Stimulated activated CD4-positive, alpha-beta T cell treated with anti-CD3 and anti-CD28 coated beads, Interleukin-1b, Interleukin-23, amount 100 ng/mL, for 1 hour (primary cell): ENCODE measurements at places on chromosomes 2 and 18.

GRCh38 chr2:226427538-226428307 is 371.9 kb downstream of the IRS1 start:
- DNase-seq: no peak

- DNase-seq: no peak
Observed at GRCh38 chr2:143442193-143442592, 313.0 kb downstream of the ARHGAP15 start.

DNA sequence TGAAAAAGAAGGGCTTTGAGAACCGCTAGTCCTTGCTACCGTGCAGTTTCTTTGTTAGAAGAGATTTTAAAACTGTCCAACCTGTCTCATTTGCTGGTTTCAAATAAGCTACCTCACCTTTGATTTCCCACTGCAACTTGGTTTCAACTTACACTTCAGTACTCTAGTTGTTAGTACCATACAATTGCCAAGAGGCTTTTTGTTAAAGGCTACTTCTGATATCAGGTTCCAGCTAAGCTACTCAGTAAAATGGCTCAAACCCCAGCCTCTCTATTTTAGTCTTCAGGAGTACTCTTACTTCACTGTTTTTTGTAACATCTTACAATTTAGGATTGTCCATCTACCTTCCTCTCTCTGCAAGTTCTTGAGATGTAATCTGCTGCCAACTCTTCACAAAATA is 91.6 kb downstream of the INO80D start:
- DNase-seq: no peak

DNA sequence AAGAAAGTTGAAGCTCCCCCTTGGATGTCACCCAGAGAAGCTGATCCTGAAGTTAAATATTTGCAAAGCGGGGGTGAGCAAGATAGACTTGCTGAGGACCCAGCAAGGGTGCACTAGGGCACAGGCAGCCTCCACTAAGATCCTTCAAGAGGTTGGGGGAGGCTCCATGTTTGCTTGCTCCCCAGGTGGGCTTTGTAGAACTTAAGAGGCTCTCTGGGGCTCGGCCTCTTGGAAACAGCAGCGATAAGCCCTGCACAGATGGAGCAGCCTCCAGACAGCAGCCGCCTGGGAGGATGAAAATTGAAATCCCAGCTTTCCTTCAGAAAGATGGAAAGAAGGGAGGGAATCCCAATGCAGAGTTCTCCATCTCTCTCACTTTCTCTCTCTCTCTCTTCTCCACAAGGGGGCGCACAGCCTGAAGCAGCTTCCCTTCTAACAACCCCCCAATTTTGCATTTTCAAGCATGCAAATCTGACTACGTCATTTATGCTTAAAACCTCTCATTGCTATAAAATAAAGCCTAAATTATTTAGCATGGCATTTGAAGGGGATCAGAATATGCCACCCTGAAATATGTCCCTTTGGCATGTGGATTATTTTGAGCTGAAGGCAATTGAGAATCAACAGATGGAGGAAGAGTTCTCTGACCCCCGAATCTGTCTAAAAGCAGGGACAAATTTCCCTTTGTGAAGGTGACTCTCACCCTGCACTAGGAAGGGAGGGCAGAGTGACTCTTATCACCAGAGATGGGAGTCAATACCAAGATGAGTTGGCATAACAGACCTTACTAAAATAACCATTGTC is 185.7 kb upstream of the KLHL29 start:
- no peak for DNase-seq

DNA sequence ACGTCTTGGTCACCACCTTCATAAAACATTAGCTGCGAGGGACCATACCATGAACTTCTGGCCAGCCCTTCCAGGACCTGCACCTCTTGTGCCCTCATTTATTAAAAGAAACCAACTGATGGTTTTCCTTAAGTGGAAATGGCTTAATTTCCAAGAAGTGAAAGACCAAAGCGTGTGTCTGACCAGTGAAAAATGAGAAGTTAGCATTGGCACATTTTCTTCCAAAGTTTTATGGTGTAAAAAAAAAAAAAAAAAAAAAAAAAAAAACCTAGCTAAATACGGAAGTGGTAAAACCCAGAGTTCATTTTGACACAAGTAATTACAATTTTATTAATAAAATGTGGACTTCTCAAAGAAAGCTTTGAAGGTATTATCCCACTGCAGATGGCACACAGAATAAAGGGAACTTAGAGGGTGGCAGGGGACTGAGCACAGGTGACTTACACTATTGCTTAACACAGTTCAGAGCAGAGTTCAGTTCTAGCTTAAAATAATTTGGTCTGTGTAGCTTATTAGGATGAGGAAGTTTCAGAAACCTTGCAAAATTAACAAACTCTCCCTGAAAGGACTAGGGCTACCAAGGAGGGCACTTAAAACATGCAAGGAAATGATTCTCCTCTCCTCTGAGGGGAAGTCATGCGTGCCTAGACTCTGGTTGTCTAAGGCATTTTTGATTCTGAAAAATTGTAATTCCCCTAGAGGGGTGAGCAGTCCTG is 42.2 kb upstream of the EPG5 start:
- DNase-seq: no peak

GRCh38 chr2:168461178-168461941 is 5.3 kb downstream of the CERS6 start:
- DNase-seq: no peak

GRCh38 chr2:95061601-95062183 is 36.2 kb downstream of the MAL start:
- no peak for DNase-seq

DNA sequence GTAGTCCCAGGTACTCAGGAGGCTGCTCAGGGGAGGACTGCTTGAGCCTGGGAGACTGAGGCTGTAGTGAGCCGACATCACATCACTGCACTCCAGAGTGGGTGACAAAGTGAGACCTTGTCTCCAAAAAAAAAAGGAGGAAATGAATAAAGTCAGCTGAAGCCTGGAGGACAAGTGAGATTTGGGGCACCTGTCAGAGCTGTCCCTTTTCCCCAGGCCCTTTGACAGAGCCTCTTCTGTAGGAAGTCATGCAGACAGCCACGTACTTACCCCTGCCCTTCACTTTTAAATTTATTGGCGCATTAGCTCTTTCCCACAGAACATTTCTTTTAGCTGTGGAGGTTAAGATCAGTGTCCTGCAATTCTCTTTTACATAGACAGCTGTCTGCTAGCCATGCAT is 151.0 kb upstream of the DNMT3A start:
- no peak for DNase-seq

DNA sequence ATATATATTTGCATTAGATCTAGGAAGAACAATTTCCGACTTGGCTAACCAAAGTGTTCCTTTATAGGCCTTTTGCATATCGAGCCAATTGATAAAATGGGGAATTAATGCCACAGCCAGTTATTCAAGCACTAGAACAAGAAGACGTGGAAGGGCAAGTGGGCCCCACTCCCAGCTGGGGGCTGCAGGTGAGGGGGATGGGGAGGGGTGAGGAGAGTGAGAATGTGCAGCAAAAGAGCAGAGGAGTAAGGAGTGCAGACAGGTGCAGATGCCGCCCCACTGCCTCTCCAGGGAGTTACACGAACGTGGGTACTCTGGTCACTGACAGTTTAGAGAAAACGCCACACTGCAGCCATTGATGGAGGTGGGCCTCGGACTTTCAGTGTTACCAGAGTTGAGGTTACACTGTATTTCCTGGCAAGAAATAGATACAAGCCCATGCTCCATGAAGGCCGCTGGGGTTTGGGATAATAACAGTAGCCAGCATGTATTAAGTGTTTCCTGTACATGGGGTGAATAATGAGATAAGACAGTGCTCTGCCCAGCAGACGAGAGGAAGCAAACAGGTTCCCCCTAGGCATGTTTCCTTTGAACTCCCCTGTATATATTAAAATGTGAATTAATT is 40.9 kb downstream of the GORASP2 start:
- DNase-seq: no peak

- DNase-seq: no peak
Observed at GRCh38 chr2:227219312-227220105, 55.1 kb downstream of the COL4A3 start.

- no peak for DNase-seq
Observed at GRCh38 chr2:157838442-157839161, 37.5 kb downstream of the ACVR1 start.

DNA sequence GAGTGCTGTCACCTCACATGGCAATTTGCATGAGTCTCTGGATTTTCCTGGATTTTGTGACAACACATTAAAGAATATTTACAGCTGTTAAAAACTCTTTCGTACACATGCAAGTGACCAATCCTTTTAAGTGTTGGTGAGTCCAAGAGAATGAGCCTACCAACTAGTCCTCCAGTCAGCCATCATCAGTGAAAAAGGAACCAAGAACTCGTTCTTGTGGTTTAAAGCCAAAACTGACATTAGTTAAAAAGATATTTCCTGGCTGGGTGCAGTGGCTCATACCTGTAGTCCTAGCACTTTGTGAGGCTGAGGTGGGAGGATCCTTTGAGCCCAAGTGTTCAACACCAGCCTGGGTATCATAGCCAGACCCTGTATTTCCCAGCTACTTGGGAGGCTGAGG is 215.4 kb upstream of the ITGA4 start:
- DNase-seq: no peak

- DNase-seq: no peak
Observed at GRCh38 chr2:42051543-42052235, 3.9 kb downstream of the PKDCC start.

- DNase-seq: no peak
Observed at GRCh38 chr18:62839874-62840713, 124.8 kb downstream of the PHLPP1 start.

DNA sequence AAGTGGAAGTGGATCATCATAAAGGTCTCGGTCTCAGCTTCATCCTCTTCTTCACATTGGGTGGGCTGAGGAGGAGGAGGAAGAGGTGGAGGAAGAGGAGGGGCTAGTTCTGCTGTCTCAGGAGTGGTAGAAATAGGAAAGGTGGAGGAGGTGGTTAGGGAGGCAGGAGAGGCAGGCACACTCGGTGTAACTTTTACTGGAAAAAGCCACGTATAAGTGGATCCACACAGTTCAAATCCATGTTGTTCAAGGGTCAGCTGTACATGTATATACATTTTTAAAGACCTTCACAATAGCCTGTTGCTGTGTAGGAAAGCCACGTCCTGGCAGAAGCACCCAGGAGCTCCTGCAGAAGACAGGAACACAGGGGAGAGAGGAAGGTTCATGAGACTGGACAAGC is 110.3 kb upstream of the RAB12 start:
- DNase-seq: no peak

DNA sequence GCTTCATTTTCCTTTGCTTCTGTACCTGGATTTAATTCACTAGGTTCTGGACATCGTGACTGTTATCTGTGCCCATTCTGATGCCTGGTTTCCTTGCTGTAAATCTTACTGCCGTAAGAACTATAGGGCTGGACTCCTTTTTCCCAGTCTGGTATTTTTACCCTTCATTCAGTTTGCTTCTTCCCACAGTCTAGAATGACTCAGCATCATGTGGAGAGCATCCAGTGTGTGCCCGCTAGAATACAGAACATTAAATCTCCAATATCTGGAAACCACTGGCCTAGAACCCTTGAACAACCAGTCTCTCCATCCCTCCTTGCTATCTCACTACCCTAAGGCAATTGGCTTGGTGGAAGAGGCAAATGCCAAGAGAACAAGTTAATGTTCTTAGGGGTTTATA is 1075.4 kb upstream of the ZEB2 start:
- no peak for DNase-seq

GRCh38 chr18:80159713-80160636 is 50.9 kb downstream of the ADNP2 start:
- DNase-seq: no peak

DNA sequence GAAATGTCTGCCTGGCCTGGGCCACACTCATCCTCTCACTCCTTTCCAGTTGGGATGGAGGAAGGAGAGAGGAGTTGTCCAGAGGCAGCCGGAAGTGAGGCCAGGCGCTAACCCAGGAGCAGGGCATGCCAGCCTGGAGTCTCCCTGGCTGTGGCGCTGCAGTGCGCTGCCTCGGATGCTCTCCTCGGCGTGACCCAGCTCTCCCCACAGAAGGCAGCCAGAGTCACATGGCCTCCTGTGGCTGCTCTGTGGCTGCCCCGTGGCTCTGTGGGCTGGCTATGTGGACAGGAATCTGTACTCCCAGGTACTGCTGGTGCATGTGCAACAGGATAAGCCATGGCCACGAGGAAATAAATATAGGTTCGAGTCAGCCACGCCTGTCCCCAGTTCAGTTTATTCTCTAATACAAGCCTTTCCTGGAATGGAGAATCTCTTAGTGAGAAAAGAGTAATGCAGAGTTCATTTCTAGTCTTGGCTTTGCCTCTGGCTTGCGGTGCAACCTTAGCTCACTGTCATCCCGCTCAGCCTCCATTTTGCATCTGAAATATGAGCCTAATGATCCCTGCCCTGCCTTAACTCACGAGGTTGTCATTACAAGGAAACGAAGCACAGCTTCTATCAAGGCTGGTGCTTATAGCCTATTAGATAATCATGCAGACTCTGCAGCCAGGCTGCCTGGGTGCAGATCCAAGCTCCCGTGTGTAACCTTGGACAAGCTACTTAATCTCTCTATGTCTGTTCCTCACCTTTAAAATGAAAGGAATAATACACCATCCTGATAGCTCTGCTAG is 106.3 kb downstream of the ANTXR1 start:
- no peak for DNase-seq

DNA sequence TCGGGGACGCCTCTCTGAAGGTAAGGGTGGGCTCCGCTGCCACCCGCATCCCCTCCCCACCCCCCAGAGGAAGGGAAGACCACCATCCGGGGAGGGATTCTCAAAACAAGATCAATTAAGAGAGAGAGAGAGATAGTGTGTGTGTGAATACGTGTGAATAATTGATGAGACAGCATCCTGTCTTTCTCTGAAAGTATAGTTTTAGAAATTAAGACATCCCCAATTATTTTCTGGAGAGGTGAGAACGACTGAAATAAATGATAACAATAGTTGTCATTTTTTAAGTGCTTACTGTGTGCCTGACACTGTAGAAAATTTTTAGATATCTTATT is 751 bp downstream of the IL18R1 start:
- DNase-seq: no peak

DNA sequence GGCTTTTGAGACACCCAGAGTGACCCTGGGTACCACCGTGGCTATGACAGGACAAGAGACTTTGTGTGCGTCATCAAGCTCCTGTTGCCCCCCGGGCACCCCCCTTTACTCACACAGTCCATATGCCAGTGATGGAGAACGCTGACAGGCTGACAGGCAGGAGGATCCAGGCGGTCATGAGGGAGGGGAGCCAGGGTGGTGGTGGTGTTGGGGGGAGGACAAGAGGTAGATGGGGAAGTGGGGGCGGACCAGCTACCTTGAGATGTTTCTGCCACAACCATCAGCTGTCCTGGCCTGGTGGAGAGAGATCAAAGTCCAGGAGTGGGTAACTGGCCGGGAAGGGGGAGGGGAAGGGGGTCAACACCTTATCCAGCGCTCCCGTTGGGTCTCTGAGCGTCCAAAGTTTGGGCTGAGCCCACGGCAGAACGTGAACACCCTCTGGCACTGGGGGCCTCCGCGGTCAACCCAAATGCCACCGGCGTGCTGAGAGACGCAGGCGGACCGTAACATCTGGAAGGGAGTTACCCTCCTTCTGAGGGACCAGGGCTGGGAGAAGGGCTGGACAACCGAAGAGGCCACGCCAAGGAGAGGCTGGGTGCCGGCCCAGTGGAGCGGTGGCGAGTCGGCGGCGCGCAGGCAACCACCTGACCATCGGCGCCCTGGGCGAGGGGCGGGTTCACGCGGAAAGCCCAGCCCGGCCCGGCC is 575 bp downstream of the TMEM150A start:
- DNase-seq: no peak

- DNase-seq: no peak
Observed at GRCh38 chr18:5431836-5432575, 111.8 kb downstream of the EPB41L3 start.

- no peak for DNase-seq
Observed at GRCh38 chr2:232265329-232265728, 113.2 kb upstream of the ALPP start.
